Pons (tissue), 1 donor: ENCODE measurements at places on chromosomes 2 and 18.

GRCh38 chr2:169038338-169038757 lies 7.2 kb upstream of the ABCB11 start:
- DNase-seq = peak; percentile 13

- DNase-seq = no peak
Measured at GRCh38 chr2:213010106-213010779, 141.2 kb downstream of the IKZF2 start.

- DNase-seq = no peak
Measured at GRCh38 chr18:69770238-69770637, 177.4 kb downstream of the CD226 start.

GRCh38 chr2:238761868-238762267 lies 86.0 kb upstream of the TWIST2 start:
- DNase-seq = peak; percentile 1

DNA sequence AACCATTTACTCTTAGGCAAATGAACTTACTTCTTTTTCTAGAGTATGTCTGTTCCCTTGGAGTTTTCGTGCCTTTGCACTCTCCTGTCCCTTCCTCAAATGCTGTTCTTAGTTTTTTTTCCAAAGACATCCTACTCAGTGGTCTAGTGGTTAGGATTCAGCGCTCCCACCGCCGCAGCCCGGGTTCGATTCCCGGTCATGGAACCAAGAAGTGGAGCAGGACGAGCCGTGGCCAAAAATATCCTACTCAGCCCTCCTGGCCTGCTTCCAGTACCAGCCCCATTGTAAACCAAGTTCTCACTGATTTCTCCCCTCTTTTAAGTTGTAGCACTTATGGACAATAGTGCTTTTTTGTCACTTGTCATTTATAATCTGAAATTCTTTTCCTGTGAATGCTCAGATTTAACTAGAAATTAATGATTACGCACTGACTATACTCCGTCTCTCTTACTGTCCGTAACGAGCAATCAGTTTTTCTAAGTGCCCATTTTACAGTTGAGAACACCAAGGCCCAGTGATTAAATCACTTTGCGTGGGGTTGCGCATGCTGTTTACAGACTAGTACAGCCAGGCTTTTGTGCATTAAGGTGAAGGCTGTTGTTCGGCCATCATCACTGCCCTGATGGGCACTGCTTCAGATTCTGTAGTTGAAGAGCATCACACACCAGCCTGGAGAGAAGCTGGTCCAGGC lies 17.9 kb downstream of the GREB1 start:
- DNase-seq = no peak

GRCh38 chr2:5845798-5846330 lies 153.7 kb downstream of the SOX11 start:
- DNase-seq = no peak

DNA sequence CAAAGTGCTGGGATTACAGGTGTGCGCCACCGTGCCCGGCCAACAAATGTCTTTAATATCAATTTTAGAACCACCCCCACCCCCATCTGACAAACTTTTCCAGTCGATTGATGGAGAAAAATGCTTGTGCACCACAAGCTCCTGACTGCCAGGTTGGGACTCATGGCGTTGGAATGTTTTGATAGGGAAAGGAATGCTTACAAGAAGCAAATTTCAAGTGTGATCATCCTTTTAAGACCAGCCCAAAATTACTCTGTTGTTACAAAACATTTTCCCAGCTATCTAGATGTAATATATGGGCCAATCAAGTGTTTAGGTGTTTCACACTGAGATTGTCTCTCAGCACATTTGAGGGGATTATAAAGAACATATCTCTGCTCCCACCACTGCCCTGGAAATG lies 45.2 kb downstream of the UBXN4 start:
- DNase-seq = no peak

- DNase-seq = no peak
Measured at GRCh38 chr2:78644854-78645253, 380.6 kb upstream of the REG3G start.

DNA sequence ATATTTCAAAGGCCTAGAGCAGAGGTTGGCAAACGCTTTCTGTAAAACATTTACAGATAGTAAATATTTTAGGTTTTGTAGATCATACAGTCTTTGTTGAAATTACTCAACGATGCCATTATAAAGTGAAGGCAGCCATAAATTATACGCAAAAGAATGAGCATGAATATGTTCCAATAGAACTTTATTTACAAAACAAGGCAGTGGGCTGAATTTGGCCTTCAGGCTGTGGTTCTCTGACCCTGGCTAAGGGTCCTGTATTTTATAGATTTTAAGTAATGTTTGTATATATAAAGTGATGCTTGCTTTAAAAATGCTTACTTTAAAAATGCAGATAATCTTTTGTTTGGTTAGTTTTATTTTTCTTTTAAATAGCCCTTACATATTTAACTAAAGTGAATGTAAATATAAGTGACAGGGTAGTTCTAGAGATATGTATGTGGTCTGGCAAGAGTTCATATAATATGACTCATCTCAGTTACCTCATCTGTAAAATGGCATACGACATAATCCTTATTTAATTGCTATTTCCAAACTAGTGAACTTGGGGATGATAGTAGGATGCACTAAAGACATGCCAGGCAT lies 51.7 kb upstream of the ATP5MC3 start:
- DNase-seq = no peak

DNA sequence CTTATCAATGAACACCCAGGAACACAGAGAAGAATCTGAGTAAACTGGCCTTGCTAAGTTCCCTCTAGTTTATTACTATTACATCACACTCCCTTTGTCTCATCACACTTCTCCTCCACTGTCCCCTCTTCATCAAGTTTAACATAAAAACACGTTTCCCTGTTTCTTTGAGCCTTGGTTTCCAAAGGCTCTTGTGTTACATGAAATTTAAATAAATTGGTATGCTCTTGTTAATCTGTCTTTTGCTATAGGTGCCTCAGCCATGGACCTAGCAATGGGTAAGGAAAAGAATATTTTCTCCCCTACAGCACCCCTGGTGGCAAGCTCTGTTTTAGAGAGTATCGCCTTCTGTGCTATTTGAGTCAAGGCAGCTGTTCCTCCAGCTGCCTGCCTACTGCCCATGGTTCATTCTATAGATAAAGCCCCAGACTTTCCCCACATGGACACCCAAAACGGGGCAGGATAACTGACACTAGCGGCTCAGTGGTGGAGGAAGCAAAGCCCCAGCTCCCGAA lies 31.8 kb downstream of the TGIF1 start:
- peak; percentile 47 for DNase-seq

- DNase-seq = no peak
Measured at GRCh38 chr2:234747833-234748559, 203.8 kb upstream of the SH3BP4 start.

DNA sequence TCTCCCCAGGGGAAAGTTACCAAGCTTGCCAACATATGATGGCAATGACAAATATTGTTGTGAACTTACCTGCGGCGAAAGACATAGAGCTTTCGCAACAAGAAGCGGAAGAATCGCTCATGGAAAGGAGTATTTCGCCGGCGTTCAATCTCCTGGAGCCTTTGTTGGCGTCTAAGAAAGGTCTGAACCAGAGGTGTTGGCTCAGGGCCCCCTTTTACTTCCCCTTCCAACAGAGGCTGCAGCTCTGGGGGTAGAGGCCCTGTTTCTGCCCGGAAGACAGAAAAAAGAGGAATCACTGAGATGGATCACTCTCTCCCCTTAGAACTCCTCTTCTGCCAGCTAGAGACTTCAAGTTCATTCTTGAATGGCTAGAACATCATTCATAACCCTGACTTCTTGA lies 10.8 kb downstream of the GGCX start:
- peak; percentile 64 for DNase-seq

DNA sequence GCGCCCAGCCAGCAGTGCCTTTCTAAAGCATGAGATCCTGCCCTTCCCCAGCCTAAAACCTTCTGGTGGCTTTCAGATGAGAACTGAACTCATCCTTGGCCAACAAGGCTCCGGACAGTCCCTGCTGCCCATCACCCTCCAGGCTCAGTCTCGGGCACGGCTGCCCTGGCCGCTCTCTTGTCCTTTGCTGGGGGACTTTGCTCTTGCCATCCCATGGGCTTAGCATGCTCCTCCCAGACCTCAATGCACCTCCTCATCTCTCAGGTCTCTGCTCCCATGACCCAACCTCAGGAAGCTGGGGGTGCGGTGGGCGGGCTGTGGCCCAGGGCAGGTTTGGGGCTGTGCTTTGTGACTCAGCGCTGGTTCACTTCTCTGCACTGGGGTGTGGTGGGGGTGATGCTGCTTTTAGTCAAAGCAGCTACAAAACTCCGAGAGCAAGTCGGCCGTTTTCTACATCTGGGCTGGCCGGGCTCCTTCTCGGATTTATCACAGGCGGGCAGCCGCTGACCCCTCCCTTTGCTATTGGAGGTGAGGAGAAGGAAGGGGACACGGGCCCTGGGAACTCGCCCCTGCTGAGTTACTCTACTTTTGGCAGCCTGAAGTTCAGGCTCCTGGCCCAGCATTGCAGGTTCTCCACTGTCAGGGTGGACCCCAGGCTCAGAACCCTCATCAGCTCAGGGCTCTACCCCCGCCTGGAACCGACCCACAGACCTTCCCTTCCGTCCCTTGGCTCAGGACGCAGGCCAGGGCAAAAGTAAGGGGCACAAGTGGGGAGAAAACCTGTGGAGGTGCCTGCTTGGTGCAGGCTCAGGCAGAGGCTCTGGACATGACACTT lies 90.6 kb upstream of the TAF1B start:
- no peak for DNase-seq
